ENCODE measurements at places on chromosomes 5 and 9.

DNA sequence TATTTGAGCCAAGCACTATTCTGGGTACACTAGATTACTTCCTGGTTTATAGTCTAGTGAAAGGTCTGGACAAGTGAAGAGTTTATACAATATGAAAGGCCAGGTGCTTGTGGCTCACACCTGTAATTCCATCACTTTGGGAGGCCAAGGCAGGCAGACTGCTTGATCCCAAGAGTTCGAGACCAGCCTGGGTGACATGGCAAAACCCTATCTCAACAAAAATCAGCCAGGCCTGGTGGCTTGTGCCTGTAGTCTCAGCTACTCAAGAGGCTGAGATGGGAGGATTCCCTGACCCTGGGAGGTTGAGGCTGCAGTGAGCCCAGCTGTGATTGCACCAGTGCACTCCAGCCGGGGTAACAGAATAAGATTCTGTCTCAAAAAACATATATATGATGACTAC lies 9.5 kb upstream of the TXNDC15 start:
- DNase-seq, result no peak

DNA sequence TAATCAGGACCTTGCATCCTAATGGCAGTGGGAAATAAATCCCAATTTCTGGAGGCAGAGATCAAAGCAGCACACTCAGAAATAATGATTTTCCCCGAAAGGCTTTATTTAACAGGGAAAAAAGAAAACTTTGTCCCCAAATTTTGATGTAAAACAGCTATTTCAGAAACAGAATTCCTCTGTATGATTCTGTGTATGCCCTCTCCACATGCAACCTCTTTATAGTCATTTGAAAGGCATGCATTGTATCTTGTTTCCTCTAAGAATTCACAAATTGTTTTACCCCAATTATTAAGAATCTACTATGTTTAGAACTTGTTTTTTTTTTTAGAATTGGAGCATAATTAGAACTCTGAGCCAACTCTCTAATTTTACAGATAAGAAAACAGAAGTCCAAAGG lies 2.7 kb upstream of the PTAR1 start:
- no peak for DNase-seq

GRCh38 chr5:146805081-146805480 lies 73.5 kb downstream of the PPP2R2B start:
- no peak for DNase-seq

DNA sequence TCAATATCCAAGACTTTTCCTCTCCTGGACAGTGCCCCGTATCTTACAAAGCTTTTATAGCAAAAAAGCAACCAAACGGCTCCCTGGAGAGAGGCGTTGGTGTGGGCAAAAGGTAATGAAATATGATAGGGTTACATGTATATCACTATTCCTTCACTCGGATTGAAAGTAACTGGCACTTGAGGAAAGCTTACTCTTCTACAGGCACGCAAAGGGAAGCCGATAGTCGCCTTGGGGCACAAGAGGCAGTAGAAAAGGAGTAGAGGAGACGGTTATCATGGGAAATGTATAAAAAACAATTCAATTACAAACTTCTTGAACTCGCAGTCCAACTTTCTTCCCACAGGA lies 1.1 kb downstream of the DIAPH1 start:
- DNase-seq, result no peak

DNA sequence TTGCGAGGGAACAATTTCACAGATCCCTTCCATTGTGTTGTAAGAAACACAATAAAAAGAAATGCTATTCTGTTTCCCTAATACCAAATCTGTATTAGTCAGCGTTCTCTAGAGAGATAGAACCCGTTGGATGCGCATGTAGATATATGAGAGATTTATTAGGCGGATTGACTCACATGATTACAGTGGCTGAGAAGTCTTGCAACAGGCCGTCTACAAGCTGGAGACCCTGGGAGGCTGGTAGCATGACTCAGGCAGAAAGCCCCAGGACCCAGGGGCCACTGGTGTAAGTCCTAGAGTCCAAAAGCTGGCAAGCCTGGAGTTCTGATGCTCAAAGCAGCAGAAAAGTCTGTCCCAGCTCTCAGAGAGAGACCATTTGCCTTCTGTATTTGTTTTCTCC lies 18.4 kb upstream of the IL17B start:
- no peak for DNase-seq

DNA sequence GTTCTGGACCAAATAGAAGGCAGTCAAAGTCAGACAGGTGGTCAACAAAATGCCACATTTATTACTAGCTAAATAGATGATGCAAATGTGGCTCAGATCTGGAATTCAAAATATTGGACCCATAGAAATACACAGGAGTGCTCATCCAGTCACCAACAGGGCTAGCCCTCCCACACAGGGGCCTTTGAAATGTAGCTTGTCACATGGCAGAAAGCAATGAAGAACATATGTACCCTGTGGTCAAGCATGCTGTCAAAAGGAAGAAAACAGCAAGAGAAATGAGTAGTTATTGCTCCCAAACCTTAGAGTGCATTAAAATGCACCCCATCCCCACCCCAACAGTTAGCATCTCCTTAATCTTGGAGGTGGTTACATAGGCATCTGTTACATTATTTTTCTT lies 20.9 kb upstream of the CCDC112 start:
- DNase-seq, result no peak

DNA sequence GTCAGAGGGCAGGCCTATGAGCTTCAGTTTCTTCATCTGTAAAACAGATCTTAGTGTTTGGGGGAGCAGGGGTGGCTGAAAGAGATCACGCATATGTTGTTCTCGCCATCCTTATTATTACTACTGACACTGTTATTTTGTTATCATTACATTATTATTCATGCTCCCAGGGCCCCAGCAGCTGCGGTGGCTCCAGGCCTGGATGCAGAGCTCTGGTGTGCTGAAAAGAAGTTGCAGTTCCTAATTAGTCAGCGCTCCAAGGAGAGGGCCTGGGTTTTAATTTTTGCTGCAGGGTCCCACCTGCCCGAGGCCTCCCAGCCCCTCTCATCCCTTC lies 19.5 kb downstream of the CXXC5 start:
- no peak for DNase-seq

GRCh38 chr5:150658699-150659265 lies 2.3 kb upstream of the MYOZ3 start:
- DNase-seq, result no peak

- no peak for DNase-seq
Observed at GRCh38 chr5:166165596-166165995, 2125.8 kb upstream of the WWC1 start.

DNA sequence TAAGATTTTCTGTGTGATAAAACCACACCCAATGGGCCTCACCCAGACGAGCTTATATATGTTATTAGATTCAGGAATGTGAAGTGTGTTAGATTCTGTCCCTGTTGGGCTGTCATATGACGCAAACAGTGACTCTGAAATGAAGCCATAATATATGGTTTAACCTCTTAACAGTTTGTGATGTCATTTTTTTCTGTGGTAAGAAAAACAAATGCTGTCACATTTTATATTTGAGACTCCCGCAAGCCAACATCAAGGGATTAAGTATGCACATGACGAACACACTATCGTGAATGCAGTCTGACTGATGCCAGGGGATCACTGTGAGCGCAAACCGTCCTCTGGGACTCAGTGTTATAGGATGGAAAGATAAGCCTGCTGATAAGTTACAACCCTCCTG lies 321.7 kb downstream of the SH3GL2 start:
- no peak for DNase-seq

- DNase-seq, result no peak
Observed at GRCh38 chr5:158309088-158309807, 450.3 kb upstream of the CLINT1 start.

DNA sequence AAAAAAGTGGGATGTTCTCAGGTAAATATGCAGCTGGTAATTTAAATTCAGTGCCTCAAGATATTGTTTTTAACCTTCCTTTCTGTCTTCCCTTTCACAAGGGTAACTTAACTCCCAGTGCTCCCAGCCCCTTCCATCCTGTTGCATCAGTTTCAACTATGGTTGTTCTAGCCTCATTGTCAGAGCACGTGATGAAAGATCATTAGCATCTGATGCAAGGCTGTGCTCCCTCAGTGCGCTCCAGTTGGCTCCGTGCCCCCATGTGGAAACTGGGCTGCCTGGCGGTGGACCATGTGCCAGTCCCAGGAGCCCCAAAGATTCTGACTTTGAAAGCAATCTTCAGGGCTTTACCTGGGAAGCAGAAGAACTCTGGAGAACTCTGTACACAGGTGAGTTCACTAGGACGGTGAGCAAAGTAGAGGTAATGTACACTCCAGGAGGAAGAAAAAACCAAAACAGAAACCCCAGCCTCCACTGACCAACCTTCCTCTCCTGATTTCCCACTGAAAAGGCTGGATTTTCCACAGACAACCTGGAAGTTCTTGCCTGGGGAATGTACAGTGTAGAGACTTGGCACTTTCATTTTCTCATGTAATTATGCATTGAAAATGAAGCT lies 96.9 kb downstream of the SLC1A3 start:
- DNase-seq, result no peak

DNA sequence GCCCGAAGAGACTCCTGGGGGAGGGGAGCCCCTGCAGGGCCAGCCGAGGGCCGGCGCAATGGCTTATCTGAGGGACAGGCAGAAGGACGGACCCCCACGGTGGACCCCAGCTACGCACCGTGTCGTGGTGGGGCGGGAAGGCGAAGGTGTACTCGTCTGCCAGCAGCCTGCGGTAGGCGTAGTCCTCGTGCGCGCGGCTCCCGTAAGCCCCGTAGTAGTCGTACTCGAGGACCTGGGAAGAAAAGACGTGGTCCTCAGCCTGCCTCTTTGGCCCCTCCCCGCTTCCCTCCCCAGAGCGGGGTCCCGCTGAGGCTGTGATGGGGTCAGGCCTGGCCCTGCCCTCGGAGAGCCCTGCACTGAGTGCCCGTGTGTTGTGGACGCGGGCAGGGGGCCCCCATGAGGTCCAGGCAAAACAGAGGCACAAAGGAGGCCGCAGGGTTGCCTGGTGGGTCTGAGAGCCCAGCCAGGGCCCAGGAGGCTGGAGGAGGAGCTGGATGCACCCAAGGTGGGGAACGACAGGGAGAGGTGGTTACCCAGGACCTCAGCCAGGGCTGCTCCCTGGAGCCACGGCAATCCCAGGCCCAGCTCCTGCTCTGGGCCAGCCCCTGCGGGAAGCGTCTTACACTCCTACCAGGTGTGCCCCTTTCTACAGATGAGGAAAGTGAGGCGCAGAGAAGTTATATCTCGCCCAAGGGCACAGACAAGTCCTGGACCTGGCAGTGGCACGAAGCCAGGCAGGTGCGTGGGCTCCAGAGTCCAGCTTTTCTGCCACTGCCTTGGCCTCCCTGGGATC lies 35.2 kb downstream of the SARDH start:
- no peak for DNase-seq

DNA sequence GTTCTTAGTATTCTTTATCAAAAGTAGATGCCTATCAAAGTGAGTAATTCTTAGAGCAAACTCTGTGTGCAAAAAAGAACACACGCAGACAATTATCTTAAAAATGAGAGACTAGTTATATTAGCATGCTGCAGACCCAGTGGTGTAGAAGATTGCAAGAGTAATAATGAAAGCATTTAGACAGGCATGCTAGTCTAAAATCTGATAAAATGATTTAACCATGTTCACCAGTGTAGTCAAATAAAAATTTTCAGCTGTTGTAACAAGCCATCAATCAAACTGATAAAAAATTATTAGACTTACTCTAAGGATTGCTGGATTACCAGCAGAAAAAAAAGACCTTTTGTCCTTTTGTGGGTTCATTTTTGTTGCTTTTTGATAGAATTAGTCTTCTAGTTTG lies 241.9 kb upstream of the TLE4 start:
- DNase-seq, result no peak

- DNase-seq, result no peak
Observed at GRCh38 chr9:70486127-70486526, 71.7 kb upstream of the KLF9 start.

GRCh38 chr5:96807075-96807654 lies 580 bp downstream of the ERAP1 start:
- no peak for DNase-seq

GRCh38 chr5:14728459-14728938 lies 64.0 kb downstream of the OTULIN start:
- no peak for DNase-seq

- DNase-seq, result no peak
Observed at GRCh38 chr5:137933491-137933911, 44.2 kb downstream of the PKD2L2 start.

- no peak for DNase-seq
Observed at GRCh38 chr5:580436-580835, 31.7 kb upstream of the CEP72 start.
